Vagina (tissue), 2 donors: ENCODE measurements at places on chromosomes 11 and 22.
A peak's percentile ranks its signal among the peaks of the same experiment; 100 is the strongest.

DNA sequence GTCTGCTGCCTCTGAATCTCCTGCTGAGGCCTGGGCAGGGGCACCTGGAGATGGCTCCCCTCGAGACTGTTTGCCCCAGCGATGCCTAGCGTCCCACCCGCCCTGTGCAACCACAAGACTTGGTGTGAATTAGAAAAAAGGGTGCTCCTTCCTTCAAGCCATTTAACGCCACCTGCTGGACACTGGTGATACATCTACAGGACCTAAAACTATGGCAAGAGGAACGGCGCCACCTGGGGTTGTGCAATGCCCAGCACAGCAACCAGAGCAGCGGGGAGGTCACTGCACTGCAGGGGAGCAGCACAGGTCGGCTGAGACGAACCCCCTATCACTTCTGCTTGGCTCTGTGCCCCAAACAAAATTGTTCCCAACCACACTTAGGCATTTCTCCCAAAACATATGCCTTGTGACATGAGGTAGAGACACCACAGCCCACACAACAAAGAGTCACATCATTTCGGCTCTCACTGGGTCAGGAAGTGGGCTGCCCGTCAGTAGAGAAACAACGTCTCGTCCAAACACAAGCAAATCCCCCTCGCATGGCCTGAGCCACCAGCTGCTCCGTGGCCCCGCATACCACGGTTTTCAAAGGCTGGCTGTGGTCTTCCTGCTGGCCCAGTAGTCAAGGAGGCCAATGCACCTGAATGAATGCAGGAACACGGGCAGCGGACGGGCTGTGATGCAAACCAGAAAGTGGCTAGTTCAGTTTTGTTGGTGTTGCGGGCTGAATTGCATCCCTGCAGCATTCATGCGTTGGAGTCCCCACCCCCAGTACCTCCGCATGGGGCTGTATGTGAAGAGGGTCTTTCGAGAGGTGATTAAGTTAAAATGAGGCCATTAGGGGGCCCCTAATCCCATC, 171.9 kb downstream of the SHANK2 start:
- no peak for DNase-seq

DNA sequence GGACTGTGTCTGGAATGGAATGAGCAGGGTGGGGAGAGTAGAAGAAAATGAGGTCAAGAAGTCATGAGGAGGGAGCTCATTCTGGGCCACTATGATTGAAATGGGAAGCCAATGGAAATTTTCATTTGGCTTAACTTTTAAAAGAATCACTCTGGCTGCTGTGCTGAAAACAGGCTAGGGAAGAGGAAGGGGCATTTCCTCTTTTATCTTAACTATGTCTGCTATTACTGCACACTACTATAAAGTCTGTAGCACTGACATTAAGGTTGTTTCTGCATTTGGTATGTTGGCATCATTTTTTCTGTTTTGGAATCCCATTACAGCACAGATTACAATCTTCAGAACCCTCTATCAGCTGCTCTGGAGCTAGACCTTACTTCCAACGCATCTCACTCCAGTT, 8.2 kb downstream of the PATL1 start:
- no peak for DNase-seq

DNA sequence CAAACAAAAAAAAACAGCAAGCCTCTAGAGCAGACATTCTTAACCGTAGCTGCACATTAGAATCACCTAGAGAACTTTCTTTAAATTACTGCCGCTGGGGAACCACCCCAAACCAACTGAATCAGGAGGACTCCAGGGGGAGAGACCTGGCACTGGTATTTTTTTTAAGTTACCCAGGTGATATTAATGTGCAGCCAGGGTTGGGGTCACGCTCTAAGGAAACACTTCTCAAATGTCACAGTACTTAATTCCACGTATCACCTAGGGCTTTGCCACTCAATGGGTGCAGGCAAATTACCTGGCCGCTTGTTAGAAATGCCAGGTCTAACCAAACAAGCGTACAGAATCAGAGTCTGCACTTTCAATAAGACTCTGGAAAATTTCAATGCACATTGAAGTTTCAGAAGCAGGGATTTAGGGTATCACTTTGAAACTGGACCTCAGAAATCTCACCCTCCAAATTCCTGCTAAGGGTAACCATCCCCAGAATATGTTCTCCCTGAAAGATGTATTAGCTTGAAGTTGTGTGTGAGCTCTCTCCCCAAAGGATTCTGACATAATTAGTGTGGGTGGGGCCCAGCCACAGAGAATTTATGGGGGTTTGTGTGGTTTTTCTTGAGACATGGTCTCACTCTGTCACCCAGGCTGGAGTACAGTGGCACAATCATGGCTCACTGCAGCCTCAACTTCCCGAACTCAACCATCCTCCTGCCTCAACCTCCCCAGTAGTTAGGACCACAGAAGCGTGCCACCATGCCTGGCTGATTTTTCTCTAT, 12.7 kb upstream of the ISX start:
- DNase-seq, result no peak

- DNase-seq, result peak; percentile 43
Measured at GRCh38 chr22:48890693-48891554, 936.7 kb downstream of the BRD1 start.

GRCh38 chr11:9787260-9787659, 123.4 kb downstream of the SWAP70 start:
- no peak for DNase-seq

DNA sequence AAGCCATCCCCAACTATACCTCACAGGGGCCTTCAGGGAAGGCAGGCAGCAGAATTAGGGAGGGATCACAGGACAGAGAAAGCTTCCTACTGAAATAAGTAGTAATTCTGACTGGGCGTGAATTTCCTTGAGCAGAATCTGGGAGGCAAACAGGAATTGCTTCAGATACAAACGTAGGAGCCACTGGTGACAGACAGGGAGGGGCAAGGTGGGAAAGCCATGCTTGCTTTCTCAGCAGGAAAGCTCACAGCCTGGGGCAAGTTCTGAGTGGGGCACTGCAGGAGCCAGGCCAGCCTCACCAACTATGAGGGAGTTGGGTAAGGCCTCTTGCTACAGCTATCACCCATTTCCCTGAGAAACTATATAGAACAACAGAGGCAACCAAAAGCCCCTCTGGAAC, 43.6 kb downstream of the ARHGAP32 start:
- no peak for DNase-seq

DNA sequence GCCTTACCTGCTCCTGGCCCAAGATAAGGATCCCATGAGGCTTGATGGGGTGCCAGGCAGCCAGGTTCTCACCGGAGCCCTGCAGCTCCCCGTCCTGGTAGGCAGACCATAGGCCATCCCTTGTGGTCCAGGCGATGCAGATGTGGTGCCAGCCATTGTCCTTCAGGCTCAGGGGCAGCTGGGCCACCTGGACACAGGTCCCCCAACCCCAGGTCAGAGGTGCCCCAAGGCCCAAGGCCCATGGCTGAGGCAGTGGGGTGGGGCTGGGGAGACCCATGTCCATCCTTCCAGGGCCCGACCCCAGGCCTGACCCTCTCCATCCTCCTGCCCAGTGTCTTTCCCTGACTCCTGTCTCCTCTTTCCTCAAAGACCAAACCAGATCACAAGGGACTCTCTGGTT, 20.8 kb downstream of the NPTXR start:
- DNase-seq, result no peak

- no peak for DNase-seq
Measured at GRCh38 chr11:75022296-75022695, 33.6 kb downstream of the NEU3 start.

DNA sequence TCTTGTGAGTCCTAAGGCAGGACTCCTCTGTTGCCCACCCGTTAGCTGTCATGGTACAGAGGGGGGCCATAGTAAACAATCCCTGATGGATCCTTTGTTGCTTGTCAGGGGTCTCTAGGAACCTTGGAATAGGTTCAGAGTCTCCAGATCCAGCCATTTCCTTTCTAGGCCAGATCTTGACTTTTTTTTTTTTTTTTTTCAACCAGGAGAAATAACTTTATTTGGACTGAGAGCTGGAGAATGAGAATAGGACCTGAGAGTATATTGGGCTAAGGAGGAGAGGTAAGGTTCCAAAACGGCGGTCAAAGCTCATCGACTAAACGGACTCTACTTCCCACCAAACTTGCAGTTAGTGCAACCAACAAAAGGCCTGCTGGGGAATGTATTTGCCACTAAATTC, 7.7 kb downstream of the CEP164 start:
- DNase-seq, result no peak

DNA sequence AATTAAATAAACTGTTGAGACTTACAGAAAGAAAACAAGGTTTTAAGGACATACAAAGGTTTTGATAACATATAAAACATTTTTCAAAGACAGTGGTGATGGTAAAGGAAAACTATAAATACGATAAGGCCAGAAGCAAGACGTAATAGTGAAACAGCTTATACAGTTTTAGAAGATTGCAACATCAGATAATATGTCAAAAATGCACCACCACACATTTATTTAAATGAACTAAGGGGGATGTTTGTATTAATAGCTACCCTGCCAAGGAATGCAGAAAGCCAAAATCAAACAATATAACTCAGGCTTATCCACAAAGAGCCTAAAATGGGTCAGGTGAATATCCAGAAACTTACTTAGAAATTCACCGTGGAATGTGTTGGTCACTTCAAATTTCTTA, 981.6 kb upstream of the FAT3 start:
- no peak for DNase-seq

DNA sequence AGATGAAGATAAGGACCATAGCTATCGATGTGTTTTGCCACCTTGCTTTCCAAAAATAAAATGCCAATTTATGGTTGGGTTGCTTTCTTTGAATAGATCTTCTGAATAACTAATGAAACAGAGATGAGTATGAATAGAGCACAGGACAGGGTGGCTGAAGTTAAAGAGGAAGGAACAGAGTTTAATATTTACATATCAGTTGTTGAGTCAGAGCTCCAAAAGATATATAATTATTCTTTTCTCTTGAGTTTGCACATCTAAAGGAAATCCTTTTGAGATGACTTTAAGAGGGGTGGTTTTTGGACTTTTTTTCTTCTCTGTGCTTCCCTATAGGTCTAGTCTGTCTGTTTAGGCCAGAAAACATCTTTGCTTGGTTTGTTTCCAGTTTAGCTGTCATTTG, 115.2 kb downstream of the DDX10 start:
- DNase-seq, result no peak

- no peak for DNase-seq
Measured at GRCh38 chr11:2463766-2464277, 19.0 kb downstream of the KCNQ1 start.

- peak; percentile 88 for DNase-seq
Measured at GRCh38 chr11:120179057-120179672, 31.7 kb upstream of the OAF start.

DNA sequence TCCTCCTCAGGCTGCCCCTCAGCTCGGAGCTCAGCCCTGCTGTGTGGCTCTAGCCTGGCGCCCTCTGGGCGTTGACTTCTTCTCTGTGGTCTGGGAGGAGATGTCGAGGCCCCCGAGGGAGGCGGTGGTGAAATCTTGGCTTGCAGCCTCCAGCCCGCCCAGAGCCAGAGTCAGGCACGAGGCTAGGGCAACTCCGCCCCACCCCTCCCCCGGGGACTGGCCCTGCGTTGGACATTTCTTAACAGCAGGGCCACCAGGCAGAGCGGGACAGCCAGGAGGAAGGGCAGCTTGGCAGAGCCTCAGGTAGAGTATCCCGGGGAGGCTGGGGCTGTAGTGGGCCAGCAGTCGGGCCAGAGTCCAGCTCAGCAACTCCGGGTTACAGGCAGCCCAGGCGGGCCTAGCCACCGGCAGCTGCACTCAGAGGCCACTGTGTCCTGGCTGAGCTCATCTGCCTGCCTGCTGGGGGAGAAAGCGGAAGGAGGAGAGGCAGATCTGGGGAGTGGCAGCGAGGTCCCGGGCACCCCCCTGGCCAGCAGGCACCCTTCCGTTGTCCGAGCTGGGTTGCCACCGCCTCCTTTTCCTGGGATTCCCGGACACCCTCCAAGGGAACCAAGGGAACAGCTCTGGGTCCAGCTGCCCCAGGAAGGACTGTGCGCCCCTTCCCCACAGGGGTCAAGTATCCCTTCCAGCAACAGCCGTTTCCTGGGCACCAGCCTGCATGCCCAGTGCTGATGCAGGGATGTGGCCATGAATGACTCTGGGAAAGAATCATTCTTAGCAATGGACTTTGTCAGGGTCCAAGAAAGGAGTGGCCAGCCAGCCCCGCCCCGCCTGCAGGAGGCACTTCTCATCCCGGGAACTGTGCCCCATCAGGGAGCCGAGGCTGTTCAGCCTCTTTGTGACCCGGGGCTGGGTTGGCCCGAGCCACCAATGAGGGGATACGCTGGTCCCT, at the start of gene ALDH3B1:
Gene ALDH3B1, plus strand, starts transcription at position 238 of the 952 bp plus-strand sequence. CDS start 4,971 bp downstream, outside the sequence.
- DNase-seq, result no peak

GRCh38 chr22:47474464-47474863, 712.0 kb downstream of the TBC1D22A start:
- no peak for DNase-seq

DNA sequence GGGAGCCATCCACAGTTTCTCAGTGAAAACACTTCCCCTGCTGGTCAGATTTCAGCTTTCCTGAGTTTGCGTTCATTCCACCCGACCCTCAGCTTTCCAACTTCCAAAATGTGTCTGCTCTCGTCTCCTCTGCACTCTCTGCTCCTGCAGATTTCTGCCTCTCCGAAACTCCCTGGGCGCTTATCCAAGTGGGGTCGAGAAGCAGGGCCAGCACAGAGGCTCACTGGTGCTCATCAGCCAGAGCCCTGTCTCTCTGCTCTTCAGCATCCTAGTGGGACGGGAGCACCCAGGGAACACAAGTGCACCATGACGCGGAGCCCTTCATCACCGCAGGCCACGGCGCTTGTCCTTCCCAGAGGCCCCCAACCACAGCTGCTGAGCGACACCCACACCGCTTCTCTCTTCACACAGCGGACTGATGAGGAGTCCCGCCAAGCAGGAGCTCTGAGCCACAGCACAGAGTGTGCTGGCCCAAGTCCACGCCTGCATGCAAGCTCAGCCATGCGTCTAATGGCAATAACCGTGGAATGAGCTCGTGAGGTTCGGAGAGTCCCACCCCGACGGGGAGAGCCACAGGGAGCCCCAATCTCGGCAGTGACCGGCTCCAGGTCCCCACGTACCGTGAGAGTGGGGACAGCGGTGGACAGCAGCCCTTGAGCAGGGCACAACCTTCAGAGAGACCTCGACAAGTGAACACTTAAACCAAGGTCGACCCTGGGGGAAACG, 27.9 kb upstream of the MOB2 start:
- no peak for DNase-seq

- no peak for DNase-seq
Measured at GRCh38 chr11:72871119-72871518, 56.9 kb downstream of the ATG16L2 start.

GRCh38 chr11:120121336-120121735, 16.6 kb downstream of the TRIM29 start:
- DNase-seq, result no peak

DNA sequence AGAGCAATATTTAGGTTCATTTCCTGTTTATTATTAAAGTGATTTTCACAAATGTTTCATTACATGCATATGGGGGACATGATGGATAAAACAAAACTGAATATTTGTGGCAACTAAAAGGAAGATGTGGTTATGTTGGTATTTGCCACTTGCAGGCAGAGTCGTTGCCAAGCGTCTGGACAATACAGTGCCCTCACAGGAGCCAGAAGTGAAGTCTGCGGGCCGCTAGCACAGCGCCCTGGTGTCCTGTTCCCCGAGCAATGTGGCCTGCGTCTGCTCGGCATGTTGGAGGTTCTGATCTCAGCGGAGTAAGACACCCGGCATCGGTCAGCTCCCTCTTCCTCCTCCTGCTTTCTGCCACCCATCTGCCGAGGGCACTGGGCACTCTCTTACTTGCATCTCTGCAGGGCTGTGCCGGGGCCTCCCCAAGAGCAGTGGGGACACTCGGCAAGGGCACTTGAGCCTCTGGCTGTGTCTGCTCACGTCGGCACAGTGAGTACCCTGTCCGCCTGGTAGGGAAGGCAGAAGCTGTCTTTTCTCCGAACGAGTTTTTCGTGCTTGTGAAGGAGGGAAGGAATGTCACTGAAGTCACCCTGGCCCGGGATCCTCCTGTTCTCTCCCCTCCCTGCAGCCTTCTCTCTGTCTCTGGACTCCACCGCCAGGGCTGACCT, 10.5 kb upstream of the TTLL12 start:
- DNase-seq, result no peak
